ENCODE measurements at places on chromosomes 6 and 20.

DNA sequence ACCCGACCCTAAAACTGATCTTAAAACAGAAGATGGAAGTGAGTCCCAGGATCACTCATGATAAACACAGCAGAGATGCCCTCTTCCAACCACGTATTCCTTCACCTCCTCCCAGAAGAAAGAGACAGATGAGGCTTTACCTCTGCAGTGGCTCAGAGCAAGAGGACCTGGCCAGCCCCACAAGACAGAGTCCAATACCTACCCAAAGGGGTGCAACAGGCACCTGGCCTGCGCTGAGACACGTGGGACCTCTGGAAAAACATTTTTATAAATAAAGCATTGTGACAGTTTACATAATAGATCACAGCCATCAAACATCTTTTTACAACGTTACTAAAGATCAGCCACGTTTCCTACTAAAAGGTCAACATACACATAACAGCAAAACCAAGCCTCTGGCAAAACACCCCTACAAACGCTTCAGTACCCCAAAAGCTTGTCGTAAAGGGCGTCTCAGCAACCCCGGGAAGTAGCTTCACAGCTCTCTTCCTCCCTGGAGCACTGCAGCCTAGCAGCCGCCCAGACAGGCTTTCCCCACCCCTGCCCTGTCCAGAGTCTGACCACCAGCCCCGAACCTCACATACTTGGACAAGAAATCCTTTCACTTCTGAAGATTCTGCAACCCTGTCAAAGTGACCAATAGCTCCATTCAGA is 2.9 kb downstream of the TAF4 start:
- no peak for DNase-seq

DNA sequence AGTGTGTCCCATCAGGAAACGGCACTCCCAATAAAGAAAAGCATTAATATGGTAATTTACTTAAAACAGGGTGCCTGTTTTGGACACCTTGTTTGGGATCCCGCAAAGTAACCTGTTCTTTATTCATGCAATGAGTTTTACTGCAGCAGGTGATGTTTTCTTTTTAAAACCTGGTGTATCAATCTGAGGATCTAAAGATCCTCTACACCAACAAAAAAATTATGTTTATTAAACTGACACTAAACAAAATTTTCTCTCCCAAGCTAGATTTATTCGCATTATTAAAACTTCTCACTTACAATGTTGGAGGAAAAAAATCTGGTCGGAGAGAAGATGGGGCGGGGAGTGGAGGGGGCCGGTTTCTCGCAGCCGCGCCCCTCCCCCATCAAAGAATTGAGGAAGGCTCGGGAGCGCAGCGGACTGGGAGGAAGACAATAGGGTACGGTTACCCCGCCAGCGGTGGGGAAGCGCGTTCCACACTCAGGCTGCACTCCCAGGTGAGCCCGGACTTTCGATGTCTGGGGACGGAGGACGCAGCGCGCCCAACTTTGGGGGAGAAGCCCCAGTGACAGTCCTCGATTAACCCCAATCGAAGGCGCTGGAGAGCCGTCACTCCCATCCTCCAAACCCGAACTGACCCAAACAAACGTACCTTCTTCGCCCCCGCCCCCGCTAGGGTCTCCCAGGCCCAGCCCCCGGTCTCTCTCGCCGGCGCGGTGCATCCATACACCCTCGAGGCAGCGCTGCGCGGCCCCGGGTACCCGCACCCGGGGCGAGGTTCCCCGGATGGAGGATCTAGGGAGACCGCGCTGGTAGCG is 1.3 kb downstream of the CD24 start:
- peak; percentile 11 for DNase-seq

DNA sequence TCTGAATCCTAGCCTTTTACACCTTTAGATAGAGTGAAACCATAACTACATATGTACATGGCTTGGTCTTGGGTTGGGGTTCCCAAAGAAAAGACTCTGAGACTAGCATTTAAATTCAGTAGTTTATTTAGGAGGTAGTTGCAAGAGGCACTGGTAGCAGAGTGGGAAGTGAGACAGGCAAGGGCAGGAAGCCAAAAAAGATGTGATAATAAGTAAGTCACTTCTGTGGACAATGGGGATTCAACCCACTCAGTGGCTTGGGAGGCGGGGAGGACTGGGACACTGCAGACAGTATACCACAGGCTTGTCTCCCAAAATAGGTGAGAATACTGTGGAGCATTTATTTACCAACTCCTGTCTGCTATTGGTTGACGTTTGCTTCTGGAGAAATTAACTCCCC is 131.9 kb downstream of the SLC24A3 start:
- no peak for DNase-seq

DNA sequence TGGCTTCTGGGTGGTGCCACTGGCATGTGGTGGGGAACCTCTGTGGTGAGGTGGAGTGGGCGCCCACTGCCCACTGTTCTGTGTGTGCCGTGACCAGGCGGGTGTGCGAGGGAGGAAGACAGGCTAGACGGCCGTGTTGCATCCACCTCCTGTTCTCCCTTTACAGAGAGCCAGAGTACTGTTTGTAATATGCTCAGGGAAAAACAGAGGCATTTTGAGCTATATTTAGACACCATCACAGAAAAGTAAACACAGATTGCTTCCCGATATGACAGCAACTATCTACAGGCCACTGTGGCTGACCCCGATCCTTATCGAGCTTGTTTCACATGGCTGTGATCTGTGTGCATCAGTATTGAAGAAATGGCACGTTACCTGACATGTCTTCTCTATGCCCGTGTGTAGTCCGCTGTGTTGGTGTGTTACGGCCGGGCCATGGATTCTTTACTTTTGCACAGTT is 45.6 kb downstream of the ARID1B start:
- DNase-seq = no peak

GRCh38 chr6:125188037-125188436 is 34.5 kb downstream of the TPD52L1 start:
- no peak for DNase-seq

- no peak for DNase-seq
Measured at GRCh38 chr6:34437644-34437970, 11.7 kb upstream of the RPS10 start.

GRCh38 chr20:58051367-58051766 is 177.1 kb downstream of the ANKRD60 start:
- DNase-seq = no peak

DNA sequence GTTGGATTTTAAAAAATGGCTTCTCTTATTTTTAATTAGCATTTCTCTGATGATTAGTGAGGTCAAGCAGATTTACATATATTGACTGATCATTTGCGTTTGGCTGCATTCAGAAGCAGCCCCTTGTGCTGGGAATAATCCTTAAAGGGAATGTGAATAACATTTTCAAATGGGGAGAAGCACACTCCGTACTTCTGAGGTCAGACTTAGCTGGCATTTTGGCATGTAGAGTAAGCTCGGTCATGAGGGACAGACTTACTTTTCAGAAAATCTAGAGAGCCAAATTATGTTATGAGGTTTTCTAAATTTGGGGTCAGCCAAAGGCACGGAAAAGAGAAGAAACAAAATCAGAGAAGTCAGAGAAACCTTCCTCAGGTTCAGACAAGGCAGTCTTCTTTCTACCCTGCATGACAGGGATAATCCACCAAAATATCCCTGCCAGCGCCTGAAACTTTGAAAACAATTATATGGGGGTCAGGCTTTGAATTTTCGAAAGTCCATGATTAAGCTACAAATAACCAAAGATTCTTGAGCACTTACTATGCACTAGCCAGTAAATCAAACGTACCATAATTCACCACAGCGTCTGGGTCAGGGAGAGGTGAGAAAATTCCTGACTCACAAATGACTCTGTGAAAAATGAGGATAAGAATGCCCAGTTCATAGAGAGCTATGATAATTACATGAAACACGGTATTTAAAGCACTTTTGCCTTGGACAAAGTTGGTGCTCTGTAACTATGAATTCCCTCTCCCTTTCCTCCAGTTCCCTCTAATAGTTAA is 44.9 kb downstream of the ADAT2 start:
- DNase-seq = no peak

- no peak for DNase-seq
Measured at GRCh38 chr6:98037571-98037970, 754.6 kb upstream of the MMS22L start.

DNA sequence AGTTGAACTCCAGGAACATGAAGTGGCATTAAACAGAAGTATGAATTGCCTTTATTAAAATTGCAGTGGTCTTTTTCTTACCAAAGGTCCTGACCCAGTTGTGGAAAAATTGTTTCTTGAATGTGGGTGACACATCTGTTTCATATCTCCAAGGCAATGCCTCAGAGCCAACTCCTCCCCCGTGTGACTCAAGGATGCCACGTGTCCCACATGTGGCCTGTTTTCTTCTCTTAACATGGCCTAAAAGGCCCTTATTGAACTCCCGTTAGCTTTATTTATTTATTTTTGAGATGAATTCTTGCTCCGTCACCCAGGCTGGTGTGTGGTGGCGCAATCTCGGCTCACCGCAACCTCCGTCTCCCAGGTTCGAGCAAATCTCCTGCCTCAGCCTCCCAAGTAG is 128.4 kb upstream of the ESR1 start:
- DNase-seq = no peak

- no peak for DNase-seq
Measured at GRCh38 chr6:13513626-13514502, 26.5 kb upstream of the GFOD1 start.
